ENCODE measurements at places on chromosomes 16 and 17.

DNA sequence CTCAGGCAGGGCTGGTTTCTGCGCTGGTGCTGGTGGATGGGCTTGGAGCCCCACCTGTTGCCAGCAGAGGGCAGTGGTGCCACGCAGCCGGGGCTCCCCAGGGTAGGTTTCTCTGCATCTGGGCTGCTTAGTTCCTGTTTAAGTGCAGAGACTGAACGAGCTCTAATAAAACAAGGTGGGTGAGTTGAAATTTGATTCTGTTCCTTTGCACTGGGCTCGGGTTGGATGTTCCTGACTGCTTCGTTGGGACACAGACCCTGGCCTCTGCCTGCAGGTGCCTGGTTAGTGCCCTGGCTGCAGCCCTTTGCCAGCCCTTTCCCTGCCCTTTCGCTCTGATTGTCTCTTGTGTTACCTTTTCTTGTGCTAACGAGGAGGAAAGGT, 30.0 kb downstream of the TBCD start:
- DNase-seq, result peak; percentile 83

GRCh38 chr16:26129997-26130396, 438.2 kb downstream of the HS3ST4 start:
- no peak for DNase-seq

DNA sequence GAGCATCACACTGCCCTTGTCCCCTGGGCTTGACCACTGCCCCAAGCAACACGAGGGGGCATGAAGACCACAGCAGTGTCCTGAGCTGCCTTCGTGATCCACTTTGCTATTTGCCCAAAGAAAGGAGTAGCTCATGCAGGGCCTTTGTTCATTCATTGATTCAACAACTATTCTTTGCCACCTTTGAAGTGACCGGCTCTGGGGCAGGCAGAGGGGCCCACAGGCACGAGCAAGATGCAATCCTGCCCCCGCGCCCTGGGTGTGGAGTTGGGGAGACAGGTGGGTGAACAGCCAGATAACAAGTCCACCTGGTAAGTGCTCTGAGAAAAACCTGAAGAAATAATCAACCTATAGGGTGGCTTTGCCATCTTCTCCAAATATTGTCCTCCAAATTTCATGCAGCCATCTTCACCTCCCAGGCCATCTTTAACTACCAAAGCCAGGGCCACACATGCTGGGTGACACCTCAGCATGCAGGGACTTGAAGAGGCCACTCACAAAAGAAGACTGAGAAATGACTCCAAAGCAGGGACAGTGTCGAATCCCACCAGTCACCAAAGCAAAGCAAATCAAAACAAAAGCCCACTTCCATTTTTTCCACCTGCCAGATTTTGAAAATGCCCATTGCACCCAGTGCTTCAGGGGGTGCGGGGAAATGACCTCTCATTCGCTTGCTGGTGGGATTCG, 18.2 kb upstream of the RBFOX3 start:
- DNase-seq, result no peak

- DNase-seq, result peak; percentile 51
Measured at GRCh38 chr16:11233727-11234376, 22.2 kb downstream of the SOCS1 start.

DNA sequence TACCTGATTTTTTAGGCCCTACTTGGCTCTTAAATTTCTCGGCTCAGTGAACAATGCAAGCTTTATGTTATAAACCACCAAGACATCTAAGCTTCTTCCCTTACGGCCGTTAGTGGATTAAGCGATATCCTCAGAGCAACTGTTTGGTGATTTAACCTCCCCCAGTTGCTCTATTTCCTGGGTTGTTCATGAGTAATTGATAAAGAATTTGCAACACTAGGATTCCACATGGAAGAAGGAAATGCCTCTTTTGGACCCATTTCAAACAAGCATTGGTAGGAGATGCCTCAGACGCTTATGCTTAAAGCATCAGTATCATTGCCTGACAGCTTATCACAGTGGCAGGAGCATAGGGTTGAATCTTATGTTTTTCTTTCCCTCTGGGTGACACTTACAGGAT, 65.3 kb downstream of the RBFOX1 start:
- DNase-seq, result no peak

- DNase-seq, result peak; percentile 30
Measured at GRCh38 chr16:85593494-85594221, 19.5 kb upstream of the GSE1 start.

DNA sequence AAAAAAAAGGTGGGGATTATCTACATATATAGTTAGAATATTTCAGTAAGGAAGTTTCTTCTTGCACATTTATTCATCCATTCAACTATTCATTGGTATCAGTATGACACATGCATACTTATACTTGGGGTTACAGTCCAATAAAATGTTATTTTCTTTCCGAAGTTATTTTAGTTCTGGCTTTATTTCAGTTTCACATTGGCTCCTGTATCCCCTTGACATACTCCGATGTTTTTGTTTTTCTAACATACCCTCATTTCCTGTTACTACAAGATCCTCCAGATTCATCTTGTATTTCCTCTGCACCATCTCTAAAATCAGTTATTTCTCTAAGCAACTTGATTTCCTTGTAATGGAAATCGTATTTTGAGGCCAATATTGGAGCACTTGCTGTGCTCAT, 435.5 kb upstream of the MON1B start:
- DNase-seq, result no peak

DNA sequence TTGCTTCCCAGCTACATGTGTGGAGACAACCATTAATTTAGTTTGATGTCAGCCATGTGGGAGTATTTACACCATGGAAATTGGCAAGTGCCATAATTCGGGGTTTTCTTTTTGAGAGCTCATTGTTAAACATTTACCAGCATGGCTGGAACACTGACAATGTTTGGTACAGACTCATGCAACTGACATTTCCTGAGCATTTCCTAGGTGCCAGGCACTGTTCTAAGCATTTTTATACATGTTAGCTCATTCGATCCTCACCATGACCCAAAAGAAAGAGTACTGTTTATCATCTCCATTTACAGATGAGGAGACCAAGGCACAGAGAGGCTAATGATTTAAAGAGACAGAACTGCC, 86.9 kb downstream of the FOXL1 start:
- no peak for DNase-seq

DNA sequence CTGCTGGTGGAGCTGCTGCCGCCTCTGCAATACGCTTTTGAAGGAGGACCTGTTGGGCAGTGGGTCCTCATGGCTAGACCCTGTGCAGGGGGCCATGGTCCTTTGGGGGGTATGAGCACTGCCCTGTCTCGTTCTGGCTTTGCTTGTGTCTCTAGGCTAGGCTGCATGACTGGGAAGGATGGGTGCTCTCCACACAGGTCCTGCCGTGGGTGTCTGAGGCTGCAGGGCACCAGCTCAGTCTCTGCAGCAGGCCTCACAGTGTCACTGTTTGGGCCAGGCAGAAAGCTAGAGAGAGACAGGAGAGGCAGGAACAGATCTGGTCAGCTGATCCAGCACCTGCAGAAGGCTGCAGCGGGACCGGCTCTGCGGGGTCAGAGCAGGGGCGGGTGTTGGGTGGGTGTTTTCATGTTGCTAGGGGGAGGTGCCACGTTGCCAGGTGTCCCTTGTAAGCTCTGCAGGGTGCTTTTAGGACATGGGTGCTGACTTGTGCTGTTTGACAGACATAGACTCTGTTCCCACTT, 111.4 kb downstream of the SNX29 start:
- no peak for DNase-seq

GRCh38 chr16:74570412-74571301, 36.3 kb downstream of the GLG1 start:
- DNase-seq, result no peak

- peak; percentile 64 for DNase-seq
Measured at GRCh38 chr17:32936894-32937500, 9.0 kb downstream of the TMEM98 start.

GRCh38 chr16:1965396-1966001, 873 bp upstream of the RPS2 start:
- no peak for DNase-seq

GRCh38 chr17:7885367-7886226, 3.0 kb upstream of the CHD3 start:
- DNase-seq, result peak; percentile 74

DNA sequence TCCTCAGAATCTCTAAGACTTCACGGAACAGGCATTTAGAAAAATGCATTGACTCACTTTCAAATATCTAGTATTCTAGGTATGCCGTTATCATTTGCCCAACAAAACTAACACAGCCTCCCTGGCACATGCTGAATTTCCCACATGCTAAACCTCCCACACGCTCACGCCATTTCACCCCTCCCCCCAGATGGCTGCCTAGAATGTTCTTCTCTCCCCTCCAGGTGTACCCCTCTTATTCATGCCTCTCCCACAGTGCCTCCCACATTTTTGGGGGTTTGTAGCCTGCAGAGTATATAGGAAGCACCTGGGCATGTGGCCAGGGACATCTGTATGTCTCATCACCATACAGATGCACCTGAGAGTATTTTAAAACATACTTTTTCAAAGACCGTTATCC, 38.2 kb upstream of the ICAM2 start:
- DNase-seq, result no peak

- DNase-seq, result no peak
Measured at GRCh38 chr17:17456251-17456650, 20.5 kb upstream of the MED9 start.

DNA sequence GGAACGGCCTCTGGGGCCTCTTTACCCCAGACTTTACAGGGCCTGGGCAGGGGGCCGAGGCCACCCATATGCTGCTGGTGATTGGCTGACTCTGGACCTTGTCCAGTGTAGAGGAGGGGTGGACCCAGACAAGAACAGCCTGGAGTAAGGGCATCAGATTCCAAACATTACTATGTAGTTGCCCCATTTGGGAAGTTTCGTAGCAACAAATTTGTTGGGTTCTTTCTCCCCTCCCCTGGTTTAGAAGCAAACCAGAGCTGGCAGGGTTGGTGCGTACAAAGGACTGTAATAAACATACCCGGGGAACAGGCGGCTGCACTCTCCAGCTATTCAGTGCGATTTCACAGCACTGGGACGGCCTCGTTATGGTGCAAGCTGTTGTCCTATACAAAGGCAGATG, 145.5 kb downstream of the NTN1 start:
- no peak for DNase-seq

GRCh38 chr16:78574571-78574970, 475.1 kb downstream of the WWOX start:
- no peak for DNase-seq

DNA sequence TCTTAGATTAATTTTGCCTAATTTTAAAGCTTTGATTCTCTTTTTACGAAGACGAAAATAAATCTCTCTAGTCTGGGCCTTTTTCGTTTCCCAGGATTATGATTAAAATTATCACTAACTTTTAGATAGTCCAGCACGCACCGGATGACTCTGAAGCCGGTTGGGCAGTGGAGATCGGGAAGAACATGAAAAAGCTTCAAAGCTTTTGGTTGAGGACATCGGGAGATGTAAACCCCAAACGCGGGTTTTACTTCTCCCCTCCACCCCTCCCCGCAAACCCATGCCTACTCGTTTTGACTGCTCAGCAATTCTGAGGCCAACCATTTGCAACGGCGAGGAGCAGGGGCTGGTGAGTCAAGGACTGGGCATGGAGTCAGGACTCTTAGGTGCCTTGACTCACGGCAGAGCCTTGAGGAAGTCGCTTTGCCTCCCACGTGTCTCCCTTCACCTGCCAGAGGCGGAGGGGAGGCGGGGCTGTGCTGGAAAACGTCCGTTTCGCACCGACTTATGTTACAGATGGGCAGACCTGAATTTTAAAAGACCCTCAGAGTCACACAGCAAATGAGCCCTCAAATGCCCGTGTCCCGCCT, 989 bp upstream of the DUSP14 start:
- DNase-seq, result peak; percentile 74

DNA sequence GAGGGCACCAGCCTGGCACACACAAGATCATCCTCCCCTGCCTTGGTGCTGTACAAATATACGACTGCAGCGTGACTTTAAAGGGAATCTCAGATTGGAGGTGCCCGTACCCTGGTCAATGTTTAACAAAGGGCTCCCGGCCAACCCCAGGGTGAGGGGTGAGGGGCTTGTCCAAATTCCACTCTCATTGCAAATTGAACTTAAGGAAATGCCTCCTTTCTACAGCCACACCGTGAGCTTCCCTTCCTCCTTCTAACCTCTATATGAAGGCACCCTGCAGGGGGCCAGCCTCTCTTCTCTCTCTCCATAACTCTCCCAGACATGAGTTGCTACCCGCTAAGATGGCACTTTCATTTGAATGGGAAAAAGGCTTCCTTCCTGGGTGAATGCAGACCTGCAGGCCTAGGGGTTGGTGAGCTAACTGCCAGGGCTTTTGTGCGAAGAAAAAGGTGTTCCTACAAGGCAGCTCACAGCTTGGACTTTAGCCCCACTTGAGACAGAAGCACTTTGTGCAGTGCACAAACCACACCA, 76.6 kb downstream of the IRF8 start:
- peak; percentile 68 for DNase-seq

Measured in NB4 (cell line).